ENCODE measurements at places on chromosomes 16 and 17.

DNA sequence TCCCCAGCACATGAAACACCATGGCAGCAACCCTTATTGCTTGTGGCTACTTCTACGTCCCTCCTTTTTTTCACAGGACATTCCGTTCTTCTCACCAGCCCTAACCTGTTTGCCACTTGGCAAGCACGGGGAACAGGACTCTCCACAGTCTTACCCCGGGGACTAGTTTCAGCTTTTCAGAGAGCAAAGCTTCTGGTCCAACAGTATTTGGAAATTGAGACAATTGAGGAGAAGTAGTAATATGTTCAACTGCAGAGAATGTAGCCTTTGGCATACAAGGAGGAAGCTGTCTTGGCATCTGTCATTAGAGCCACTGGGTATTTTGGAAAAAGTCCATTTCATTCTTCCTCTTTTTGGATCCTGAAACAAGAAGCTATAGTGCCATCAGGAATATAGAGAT is 65.7 kb downstream of the MAP2K6 start:
- DNase-seq, result no peak

DNA sequence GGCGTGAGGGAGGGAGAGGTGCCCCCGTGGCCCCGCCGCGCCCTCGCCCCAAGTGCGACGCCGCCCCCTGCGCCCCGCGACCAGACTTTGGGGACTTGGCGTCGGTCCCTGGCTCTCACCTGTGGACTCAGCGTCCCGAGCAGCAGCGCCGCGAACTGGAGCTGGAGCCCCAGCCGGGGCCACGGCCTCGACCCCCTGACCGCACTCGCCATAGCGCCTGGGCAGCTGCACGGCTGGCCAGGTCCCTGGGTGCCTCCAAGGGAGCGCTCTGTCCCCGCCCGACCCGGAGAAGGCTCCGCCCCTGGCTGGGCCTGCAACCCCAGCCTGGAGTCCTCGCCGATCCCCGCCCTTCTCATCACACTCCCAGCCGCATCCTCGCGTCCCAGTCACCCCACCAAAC is at the start of gene ERN2:
TSS of gene ERN2 (minus strand) at position 247 of the 400 bp plus-strand sequence. CDS start at position 212, 35 bp downstream.
- no peak for DNase-seq

- no peak for DNase-seq
Measured at GRCh38 chr17:28573521-28573920, 2.2 kb upstream of the PIGS start.

DNA sequence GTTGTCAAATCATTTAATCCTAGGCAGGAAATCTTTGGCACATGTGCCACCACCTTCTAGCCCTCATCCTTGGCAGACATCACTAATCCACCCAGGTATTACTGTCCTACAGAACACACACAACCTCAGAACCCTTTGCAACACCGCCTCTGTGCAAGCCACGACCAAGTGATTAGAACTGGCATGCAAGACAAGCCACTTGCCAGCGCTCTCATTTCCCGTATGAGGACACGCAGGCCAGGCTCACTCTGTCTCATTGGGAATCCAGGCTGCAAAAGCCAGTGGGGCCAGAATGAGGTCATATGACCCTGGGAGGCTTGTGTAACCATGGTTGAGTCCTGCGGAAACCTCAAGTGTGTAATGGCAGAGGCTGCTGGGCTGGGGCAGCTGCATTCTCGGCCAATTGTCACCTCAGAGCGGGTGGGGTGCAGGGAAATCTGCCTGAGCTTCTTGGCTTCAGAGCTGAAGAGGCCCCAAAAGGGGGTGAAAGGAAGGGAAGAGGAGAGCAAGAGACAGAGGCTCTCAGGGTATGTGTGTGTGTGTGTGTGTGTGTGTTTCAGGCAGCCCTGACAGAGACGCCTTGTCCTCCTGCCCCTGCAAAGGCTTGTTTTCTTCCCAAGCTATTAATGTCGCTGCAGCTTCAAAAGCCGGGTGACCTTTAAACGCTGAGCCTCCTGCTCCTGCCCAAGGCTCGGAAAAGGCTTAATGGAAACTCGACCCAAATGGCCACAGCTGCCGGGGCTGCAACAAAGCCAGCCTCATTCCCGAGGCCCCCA is 43.2 kb upstream of the MRPS23 start:
- peak; percentile 97 for DNase-seq

DNA sequence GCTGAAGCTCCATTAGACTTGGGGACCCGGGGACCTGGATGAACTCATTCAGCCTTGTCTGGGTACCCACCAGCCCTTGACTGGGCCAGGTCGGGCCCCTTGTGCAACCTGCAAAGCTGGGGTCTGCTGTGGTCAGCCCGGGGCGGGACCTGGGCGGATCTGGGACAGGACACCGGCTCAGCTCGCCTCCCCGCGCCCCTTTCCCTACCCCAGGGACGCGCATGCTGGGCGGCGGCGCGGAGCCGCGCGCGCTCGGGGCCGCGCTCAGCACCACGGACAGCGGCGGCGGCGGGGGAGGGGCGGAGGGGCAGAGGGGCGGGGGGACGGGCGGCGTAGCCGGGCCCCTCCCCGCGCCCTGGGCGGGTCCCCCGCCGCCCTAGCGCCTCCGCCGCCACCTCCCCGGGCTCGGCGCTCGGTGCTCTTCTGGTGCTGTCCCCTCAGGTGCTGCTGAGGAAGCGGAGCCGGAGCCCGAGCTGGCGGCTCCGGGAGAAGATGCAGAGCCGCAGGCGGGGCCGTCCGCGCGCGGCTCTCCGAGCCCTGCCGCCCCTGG is 7.4 kb downstream of the ACD start:
- DNase-seq, result no peak

DNA sequence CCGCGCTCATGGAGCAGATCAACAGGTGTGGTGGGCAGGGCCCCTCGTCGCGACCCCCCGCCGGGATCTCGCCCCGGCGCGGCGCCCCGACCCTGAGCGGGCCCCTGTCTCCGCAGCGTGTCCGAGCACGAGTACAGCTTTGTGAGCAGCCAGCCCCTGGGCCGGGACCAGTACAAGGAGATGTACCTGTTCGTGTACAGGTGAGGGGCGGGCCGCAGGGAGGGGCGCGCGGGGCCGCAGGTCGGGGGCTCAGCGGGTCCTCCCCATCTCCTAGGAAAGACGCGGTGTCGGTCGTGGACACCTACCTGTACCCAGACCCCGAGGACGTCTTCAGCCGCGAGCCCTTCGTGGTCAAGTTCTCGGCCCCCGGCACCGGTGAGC is 848 bp downstream of the DNASE1L2 start:
- DNase-seq, result no peak

- no peak for DNase-seq
Measured at GRCh38 chr17:81291662-81292061, 3.4 kb downstream of the SLC38A10 start.

GRCh38 chr17:63931981-63932561 is at the start of gene CD79B:
Gene CD79B, minus strand, starts transcription at chr17:63932331. Its CDS starts 70 bp downstream, at chr17:63932261.
- DNase-seq, result no peak

DNA sequence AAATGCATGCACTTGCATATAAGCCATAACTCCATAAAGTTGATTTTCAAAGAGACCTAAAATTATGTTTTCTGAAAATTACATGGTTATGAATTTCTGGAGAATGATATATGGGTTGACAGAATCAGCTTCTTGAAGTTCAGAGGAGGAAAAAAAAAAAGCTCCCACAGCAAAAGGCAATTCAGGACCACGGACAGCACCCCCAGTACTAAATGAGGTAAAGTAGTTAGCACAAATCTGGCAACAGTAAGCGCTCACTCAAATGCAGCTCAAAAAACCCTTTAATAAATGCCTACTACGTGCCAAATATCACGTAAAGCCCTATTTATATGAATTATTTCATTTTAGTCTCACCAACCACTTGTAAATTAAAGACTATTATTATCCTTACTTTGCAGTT is 135.2 kb downstream of the SHISA9 start:
- no peak for DNase-seq

DNA sequence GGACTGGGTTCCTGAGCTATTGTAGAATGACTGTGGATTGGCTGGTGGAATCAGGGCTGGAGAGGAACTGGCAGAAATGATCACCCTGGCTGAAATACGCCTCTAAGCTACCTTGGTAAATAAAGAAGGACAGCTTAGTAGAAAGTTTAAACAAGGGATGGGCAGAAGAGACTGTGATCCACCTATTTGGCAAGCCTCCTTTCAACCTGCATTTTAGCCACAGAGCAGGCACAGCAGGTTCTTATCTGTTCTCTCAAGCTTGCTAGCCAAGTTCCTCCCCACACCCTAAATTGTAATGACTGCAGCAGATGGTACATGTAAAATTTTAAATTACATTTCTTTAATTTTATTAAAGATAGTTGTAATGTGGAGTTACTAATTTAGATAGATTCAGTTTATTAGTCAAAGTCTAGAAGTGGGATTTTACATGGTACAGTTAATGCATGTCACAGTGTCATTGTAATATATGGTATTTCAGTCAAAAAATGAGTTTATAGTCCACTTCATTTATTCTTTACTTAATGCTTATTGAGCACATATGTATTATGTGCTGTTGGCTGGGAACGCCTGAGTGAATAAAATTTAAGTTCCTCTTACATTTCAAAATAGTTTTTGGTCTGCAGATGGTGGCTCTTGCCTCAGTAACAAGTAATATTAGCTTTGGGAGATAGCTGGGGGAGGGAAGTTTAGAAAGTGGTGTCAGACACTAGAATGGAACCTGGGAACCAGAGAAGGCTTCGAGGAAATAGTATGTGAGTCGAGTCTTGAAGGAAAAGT is 11.2 kb downstream of the EPN2 start:
- DNase-seq, result no peak

GRCh38 chr16:70553645-70554044 is 30.0 kb downstream of the SF3B3 start:
- peak; percentile 64 for DNase-seq

DNA sequence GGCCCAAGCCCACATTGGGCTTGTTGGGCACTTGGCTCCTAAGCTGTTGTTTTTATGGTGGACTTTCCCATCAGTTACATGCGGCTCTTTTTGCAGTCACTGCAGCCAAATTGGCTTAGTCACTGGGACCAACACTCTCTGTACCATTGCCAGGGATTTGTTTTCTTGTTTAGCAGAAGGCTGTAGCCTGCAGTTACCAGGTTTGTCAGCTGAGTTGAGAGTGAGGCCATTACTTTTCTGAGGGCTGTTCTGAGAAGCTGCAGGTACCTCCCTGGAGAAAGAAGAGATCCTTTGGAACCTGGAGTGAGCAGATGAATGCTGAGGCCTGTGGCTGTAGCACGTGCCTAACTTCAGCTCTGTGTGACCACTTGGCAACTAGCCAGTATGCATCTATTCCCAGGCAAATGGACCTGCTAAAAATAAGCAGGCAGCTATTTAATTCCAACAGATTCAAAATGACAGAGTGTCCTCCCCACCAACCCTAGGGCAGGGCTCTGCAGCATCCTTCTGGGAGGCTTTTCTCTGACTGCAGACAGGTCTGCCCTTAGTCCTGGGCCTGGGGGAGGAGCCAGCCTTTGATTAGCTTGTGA is 12.9 kb downstream of the AKAP1 start:
- no peak for DNase-seq

- no peak for DNase-seq
Measured at GRCh38 chr17:61393904-61394629, 5.6 kb upstream of the TBX2 start.

DNA sequence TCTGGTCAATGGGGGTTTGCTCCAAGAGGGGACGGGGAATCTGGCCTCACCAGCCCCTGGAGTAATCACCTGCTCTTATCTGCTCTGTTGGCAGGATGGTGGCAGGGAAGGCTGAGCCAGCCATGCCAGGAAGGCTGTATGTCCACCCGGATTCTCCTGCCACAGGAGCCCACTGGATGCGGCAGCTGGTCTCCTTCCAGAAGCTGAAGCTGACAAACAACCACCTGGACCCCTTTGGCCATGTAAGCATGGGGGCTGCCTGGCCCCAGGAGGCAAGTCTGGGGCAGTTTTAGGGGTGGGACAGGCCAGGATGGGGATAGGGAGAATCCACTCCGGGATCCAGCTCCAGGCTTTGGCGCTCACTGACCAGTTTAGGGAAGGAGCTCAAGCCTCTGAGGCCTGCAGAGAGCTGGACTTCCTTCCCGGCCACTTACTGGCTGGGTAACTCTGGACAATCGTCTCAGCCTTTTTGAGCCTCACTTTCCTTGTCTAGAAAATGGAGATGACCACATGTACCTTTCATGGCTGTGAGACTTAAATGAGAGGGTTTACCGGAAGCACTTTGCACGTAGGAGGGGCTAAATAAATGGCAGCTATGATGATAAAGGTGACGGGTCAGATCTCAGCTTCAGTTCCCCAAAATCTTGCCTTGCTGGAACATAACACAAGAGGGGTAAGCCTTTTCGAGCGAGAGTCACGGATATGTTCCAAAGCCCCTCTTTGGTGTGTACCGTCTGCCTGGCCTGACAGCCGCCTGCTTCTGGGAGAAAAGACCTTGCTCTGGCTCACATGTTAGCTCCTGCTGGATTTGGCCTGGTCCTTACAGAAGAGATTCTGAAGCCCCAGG is 15.4 kb downstream of the TBX4 start:
- no peak for DNase-seq

DNA sequence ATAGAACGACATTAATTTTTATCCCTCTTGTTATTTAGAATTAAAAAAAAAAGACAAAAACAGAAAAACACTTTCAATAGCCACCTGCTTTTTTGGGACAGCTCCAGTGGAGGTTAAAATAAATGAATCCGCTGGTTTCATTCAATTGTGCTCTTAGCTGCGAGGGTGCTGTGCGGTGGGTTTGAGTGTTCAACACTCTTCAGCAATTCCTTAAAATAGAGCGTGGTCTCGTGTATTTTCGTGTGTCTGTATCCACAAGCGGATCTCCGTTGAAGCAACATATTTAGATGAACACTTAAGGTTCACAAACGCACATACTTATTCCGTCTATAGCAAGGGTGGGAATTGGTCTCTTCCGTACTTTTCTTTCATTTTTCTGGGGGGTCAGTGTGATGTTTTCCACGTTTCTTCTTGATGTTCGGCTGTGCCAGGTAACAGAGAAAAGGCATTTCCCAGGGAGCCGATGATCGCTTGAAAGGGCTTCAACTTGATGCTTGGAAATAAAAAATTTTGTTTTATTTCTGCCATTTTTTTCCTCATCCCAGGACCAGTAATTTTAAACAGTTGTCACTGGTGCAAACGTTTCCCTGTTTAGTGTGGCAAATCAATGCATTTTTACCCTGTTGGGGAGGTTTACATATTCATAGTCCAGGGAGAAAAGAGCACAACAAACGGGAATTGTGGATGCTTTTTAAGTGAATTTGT is 297.9 kb downstream of the IRF8 start:
- DNase-seq, result no peak

GRCh38 chr17:15406081-15406480 is 61.3 kb downstream of the CDRT4 start:
- DNase-seq, result no peak

GRCh38 chr17:6249732-6250131 is 179.6 kb downstream of the WSCD1 start:
- no peak for DNase-seq

DNA sequence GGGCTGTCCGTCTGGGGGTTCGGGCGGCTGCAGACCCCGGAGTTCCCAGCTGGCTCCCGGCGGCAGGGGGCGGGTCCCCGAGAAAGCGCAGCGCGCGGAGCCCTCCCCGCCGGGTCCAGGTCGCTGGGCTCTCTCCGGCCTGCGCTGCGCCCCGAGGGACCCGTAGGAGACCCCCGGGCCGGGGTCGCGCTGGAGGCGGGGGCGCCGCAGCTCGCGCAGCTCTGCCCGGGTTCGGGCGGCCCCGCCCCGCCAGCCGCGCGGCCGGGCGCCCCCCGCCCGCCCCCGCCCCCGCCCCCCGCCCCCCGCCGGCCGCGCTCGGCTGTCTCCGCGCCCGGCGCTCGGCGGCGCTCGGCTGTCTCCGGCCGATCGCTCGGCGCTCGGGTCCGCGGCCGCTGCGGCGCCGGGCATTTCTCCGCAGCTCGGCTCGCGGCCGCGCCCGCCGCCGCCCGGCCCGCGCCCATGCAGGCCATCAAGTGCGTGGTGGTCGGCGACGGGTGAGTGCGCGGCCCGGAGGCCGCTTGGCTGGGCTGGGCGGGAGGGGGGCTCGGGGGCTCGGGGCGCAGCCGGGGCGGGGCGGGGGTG is at the start of gene RAC3:
TSS of gene RAC3 (plus strand) at position 376 of the 582 bp plus-strand sequence. CDS start at position 460, 84 bp downstream.
- DNase-seq, result no peak

- no peak for DNase-seq
Measured at GRCh38 chr16:24983561-24983960, 31.6 kb downstream of the ARHGAP17 start.

Measured in AG04449 (cell line).